Activated CD4-positive, alpha-beta memory T cell treated with anti-CD3 and anti-CD28 coated beads, Interleukin-2, amount 10 ng/mL, durations not matched to agents 7 days and 5 days (primary cell): ENCODE measurements at places on chromosomes 1 and 21. TPM values are rescaled to one million over a fixed set of nuclear protein-coding genes. Genes with fewer than 3 reads are reported as not detected.

Gene FCRL1
- total RNA-seq: not detected

Gene S100A1
- total RNA-seq: not detected

Gene PTGFR
- total RNA-seq: not detected

Gene S1PR1
- total RNA-seq: 220 TPM

Gene PADI3
- not detected for total RNA-seq

Gene F13B
- total RNA-seq: not detected

Gene STUM
- total RNA-seq: not detected

Gene PLEKHN1
- 7.6 TPM for total RNA-seq

Gene LIPI
- total RNA-seq: not detected

Gene FYB2
- not detected for total RNA-seq

Gene CLEC20A
- not detected for total RNA-seq

Gene KLHDC7A
- not detected for total RNA-seq

Gene CFHR1
- not detected for total RNA-seq

Gene HCN3
- 4.9 TPM for total RNA-seq

Gene RHD
- total RNA-seq: not detected

Gene BACH1
- total RNA-seq: 26.2 TPM
